ENCODE measurements at places on chromosomes 13 and 19.

DNA sequence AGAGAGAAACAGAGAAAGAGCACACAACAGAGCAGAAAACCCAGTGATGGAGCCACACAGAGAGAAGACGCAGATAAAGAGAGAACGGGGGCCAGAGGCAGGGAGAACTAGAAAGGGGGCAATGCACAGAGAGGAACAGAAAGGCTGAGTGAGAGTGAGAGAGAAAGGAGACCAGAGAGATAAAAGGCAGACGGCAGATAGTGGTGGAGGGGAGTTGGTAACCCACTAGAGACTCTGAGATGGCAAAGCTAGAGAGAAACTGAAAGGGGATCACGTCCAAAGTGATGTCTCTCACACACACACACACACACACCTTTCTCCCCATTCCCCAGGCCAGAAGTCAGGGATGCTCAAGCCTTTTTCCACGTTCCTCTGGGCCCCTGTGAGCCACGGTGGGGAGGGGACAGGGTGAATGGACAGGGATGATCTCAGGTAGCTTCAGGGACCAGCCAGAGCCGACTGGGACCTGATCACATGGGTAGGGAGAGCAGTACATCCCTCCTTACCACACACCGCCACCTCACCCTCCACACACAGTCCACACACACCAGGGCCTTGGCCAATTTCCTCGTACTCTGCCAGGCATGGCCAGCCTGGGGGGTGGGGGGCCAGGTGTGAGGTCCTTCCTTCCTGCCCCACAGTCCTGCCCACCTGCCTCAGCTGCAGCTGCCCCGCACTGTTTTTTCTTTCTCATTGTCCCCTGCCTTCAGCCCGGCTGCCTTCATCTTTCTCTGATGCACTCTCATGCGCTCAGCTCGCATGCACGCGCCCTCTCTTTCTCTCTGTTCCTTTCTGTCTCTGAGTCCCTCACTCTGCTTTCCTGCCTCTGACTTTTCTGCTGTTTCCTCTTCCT, 22.5 kb upstream of the POU2F2 start:
- no peak for DNase-seq

DNA sequence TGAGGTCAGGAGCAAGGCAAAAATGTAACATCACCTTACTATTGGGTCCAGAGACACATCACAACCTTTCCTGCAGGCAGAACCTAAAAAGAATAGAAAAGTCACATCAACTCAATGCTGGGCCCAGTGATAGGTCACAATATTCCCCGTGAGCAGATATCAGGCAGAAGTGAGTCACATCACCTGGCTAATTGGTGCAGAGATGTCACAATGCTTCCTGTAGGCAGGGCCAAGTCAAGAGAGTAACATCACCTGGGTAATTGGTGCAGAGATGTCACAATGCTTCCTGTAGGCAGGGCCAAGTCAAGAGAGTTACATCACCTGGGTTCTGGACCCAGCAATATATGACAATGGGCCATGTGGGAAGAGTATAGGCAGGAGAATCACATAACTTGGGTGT, 63.4 kb downstream of the ZNF726 start:
- no peak for DNase-seq

DNA sequence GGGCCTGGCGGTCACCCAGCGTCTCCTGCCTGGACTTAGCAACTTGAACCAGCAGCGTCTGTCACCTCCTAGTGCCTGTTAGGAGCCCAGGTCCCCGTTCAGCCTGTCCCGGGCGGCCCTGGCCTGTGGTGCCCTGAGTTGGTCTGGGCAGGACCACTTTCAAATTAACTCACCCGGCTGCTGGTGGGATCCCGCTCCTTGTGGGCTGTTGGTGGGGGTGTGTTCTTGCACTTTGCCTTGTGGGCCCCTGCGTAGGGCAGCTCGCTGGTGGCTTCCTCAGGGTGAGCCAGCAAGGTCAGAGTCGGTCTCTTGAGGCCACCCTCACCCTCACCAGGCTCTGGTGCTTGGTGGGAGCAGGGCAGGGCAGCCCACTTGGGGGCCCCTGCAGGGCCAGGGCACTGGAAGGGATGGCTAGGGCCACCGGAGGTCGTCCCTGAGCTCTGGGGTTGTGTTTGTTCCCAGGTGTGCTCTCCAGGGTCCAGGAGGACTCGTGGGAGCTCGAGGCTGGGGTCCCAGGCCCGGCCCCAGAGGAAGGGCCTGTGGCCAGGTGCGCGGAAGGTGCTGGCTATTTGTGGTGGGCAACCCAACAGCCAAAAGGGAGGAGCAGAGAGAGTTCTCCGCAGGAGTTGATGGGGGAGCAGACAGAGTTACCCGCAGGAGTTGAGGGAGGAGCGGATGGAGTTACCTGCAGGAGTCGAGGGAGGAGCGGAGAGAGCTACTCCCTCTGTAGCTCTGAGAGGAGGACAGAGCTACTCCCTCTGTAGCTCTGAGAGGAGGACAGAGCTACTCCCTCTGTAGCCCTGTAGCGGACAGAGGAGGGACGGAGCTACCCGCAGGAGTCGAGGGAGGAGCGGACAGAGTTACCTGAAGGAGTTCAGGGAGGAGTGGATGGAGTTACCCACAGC, 16.9 kb downstream of the TFDP1 start:
- DNase-seq = no peak

- DNase-seq = peak; percentile 53
Observed at GRCh38 chr13:113297370-113298042, 467 bp downstream of the LAMP1 start.

GRCh38 chr19:9535934-9536333, 2.5 kb downstream of the ZNF426 start:
- no peak for DNase-seq

- DNase-seq = no peak
Observed at GRCh38 chr19:2428321-2428690, 920 bp upstream of the TIMM13 start.

DNA sequence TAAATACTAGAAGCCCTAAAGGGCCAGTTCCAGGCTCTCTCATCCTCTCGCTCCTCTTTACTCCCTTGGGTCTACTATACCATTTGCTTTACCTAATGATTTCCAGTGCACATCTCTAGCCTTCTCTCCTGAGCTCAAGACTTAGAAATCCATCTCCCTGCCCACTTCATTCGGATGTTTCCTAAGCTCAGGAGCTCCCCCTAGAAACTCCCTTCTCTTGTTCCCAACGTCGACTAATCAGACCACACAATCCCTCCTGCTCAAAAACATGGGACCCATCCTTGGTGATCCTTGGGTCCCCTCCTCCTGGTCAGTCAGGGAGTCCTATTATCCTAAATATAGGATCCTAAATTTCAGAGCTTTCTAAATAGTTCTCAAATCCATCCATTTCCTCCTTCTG, 21.1 kb upstream of the STK24 start:
- no peak for DNase-seq

GRCh38 chr19:56110515-56111448, 10.3 kb downstream of the ZNF787 start:
- no peak for DNase-seq

DNA sequence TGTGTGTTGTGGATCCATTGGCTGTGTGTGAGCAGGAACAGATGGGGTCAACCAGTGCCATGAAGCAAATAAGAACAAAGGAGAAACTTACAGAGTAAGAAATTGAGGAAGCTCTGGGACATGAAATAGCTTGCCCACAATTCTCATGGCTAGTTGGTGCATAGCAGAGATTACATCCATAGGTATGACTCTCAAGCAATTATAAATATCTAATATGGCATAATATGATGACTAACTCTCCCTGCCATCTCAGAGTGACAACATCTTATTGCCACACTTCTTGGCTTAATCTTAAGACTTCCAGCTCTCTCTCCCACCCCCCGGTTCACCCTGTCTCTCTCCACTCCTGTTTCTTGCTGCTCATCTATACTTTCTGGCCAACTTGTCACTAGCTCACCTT, 53.3 kb downstream of the OXGR1 start:
- DNase-seq = no peak

- no peak for DNase-seq
Observed at GRCh38 chr13:107351305-107351704, 783.4 kb upstream of the ARGLU1 start.

DNA sequence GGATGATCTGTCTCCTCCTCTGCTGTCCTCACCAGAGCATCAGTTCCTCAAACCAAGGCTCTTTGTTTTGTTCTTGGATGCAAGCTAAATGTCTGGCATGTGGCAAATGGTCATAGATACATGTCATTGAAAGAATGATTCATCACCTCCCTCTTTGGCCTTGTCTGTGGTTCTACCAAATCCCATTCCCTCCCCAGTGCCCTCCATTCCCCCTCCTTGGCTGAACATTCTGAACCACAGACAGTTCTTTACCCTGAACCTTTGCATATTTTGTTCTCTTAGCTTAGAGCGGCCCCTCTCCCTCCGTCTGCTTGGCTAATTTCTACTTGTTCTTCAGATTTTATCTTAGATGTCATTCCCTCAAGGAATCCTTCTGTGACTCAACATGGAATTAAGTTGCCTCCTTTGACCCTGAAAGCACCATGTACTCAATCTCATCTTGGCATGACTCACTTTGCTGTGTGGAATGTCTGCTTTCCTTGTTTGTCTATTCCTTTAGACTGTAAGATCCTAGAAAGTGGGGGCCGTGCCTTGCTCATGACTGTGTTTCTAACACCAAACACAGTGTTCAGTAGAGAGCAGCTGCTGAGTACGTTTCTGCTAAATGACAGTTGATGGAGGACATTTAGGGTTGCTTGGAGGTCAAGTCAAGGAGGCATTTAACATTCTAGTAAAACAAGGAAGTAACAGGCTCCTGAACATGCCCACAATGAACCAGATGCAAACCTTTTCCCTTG, 8.1 kb downstream of the ALOX5AP start:
- DNase-seq = peak; percentile 29

GRCh38 chr13:21111546-21111945, 50.2 kb upstream of the LATS2 start:
- DNase-seq = no peak

GRCh38 chr13:112693831-112694497, 4.1 kb downstream of the ATP11A start:
- DNase-seq = no peak

GRCh38 chr19:41299046-41299754, 10.8 kb upstream of the CCDC97 start:
- DNase-seq = no peak

DNA sequence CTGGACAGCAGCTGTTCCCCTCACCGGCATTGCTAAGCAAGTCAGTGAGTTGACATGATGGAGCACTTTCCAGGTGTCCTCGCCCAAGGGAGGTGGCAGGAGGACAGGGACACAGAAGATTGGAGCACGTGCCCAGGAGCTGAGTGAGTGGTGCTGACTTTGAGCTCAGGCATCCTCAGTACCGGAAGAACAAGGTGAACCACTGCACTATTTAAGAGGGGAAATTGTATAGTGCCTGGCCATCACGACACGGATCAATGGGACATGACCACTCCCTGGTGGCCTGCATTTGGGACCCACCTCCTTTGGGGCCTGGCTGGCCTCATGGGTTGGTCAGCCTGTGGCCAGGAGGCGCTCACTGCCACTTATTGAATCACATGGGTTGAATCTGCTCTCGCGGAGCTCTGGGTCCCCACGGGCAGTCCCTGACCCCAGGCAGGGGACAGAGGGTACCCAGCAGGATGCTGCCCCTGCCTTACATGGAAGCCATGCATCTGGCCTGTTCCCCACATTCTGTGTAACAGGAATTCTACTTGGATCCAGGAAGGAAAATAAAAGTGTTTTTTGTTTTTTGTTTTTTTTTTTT, 206.9 kb upstream of the ZNF536 start:
- no peak for DNase-seq

DNA sequence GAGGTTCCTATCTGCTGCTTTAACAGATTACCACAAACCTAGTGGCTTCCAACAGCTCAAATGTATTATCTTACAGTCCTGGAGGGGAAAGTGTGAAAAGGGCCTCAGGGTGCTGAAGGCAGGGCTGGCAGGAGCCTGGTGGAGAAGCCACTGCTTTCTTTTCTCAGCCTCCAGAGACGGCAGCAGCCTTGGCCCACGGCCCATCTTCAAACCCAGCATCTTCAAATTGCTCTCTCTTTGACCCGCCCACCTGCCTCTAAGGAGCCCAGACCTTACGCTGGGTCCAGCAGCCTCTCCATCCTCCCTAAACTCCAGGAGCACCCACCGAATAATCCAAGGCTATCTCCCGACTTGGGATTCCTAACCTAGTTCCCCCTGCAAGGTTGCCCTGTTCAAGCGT, 35.6 kb downstream of the C13orf46 start:
- no peak for DNase-seq

GRCh38 chr19:53461866-53462265, 5.7 kb upstream of the ZNF813 start:
- no peak for DNase-seq

GRCh38 chr13:49112782-49113525, 107.2 kb upstream of the MLNR start:
- no peak for DNase-seq

- DNase-seq = peak; percentile 37
Observed at GRCh38 chr13:99657848-99658260, 156.6 kb downstream of the TM9SF2 start.

GRCh38 chr13:89925107-89925506, 1422.4 kb upstream of the MIR17HG start:
- DNase-seq = no peak

GRCh38 chr19:8897106-8897505, 64.9 kb downstream of the MBD3L1 start:
- no peak for DNase-seq

DNA sequence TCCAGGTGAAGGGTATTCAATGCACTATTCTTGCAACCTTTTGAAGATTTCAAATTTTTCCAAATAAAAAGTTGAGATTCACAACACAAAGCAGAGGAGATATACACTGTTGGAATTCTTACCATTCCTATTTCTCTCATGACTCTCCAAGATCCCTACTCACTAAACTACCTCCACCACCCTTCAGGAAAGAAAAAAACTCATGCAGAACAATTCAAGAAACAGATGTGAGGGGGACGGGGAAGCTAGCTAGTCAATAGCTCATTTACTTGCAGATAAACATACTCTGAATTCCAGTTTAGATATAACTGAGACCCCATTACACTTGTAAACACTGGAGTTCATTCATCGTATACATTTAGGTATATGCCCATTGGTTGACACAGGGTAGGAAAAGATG, 90.0 kb upstream of the SERP2 start:
- no peak for DNase-seq

DNA sequence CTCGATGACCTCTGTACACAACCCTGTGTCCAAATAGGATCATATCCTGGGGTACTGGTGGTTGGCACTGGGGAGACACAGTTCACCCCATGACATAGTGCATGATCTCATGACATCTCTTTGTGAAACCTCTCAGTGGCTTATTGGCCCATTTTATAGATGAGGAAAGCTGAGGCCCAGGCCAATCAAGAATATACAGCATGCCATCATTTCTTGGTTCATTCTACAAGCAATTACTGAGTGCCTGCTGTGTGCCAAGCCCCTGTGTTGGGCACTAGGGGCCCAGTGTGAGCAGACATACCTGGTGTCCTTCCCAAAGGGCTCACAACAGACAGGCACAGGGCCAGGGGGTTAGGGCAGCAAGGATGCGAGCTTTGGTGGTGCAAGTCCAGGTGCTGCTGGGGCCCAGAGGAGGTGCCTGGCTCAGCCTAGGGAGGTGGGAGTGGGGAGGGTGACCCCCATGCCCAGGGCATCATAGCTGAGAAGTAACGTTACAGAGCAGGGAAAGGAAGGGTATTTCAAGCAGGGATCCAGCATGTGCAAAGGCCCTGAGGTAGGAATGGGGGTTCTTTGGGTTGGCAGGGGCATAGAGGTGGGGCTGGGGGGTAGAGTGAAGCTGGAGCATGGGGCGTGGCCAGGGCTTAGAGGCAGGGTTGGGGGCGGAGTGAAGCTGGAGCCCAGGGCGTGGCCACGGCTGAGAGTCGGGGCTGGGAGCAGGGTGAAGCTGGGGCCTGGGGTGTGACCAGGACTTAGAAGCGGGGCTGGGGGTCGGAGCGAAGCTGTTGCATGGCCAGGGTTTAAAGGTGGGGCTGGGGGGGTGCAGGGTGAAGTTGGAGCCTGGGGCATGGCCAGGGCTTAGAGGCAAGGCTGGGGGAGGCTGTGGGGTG, 20.7 kb downstream of the COLGALT1 start:
- DNase-seq = no peak

All from activated CD4-positive, alpha-beta T cell treated with anti-CD3 and anti-CD28 coated beads, Interleukin-10, Interleukin-2, amounts not matched to agents 100 ng/mL and 50 ng/mL, durations not matched to agents 16 hours and 8 hours (primary cell).